LNCaP clone FGC (cell line): ENCODE measurements at places on chromosomes 7 and 10.

GRCh38 chr7:154953006-154953684, 49.8 kb downstream of the PAXIP1 start:
- peak; percentile 4 for DNase-seq

- DNase-seq: no peak
Observed at GRCh38 chr7:12540850-12541249, 29.7 kb upstream of the SCIN start.

DNA sequence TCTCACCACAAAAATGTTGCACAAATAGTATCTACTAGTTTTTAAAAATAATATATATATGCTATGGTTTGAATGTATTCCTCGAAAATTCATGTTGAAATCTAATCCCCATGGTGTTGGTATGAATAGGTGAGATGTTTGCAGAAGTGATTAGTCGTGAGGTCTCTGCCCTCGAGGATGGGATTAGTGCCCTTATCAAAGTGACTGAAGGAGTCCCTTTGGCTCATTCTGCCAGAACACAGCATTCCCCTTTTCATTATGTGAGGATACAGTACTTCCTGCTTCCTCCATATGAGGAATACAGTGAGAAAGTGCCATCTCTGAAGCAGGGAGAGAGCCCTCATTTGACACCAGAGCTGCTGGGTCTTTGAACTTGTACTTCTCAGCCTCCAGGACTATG, 777.5 kb upstream of the LRRTM3 start:
- DNase-seq: no peak

DNA sequence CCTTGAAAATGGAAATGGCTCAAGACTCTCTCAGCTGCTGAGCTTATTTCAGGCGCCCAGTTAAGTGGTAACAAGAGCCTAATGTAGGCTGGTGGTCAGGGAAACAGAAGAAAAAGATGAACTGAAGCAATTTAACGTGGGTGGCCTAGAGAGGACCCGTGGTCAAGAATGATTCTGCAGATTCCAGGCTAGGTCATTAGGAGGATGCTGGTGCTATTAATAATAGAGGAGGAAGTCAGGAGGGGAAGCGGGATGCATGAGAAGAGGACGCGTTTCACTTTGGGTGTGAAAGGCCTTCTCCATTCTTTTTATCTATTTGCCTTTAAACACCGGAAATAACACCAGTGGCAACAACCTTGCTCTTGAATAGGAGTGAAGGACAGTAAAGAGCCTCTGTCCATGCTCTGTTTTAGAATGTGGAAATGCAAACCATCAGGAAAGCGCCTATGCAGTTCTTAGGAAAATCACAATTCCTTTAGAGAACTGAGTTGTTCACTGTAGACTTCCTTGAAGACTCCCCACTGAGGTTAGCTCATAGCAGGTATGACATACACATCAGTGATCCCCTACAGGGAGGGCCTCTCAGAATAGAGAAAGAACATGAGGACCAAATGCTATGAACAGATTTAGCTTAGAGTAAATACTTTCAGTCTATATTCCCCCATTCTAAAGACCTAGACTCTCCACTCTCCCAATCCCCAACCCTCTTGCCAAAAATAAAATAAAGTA, 8.6 kb downstream of the LIPA start:
- DNase-seq: no peak

- no peak for DNase-seq
Observed at GRCh38 chr10:28959850-28960501, 282.7 kb downstream of the BAMBI start.

DNA sequence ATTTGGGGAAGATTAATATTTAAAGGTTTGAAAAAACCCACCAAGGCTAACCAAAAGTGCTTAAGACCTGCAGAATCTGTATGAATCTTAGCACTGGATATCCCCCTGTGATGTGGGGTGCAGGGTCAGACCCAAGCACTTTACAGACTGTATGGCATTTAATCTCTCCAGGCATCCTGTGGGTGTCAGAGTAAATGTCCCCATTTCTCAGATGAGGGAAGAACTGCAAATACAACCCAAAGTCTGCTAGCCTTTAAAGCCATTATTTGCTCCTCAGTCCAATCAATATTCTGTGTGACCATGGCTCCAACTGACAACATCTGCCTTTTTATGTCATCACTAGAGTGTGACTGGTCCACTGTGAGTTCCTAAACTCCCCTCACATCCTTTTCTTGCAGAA, 10.0 kb upstream of the MBL2 start:
- DNase-seq: no peak

DNA sequence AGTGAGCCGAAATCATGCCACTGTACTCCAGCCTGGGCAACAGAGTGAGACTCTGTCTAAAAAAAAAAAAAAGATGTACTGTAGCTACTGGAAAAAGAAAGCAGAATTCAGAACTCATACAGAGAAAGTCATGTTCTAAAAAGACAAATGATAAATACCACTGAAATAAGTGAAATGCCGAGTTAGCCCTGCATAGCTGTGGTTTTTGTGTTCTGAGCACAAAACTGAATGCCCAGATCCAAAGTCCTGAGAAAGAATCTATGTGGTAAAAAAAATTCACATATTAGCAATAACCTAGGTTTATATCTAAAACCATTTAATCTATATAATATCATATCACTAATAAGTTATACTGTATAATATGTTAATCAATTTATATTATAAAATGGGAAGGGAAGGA, 29.3 kb upstream of the HECW1 start:
- DNase-seq: no peak
